ENCODE measurements at places on chromosomes 1 and 21.
A peak's percentile ranks its signal among the peaks of the same experiment; 100 is the strongest.

GRCh38 chr1:101474039-101474665, 237.3 kb downstream of the S1PR1 start:
- no peak for DNase-seq

DNA sequence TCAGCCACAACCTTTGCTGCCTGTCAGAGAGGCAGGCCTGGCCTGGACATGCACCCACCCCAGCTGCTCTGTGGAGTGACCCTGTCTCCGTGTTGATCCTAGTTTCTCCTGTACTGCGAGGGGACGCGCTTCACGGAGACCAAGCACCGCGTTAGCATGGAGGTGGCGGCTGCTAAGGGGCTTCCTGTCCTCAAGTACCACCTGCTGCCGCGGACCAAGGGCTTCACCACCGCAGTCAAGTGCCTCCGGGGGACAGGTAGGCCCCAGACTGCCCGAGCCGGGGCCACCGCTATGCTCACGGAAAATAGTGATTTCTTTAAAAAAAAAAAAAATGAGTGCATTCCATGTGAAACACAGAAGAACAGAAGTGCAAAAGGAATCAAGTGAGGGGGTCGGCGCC, 41.6 kb upstream of the TRAPPC10 start:
- peak; percentile 44 for DNase-seq

DNA sequence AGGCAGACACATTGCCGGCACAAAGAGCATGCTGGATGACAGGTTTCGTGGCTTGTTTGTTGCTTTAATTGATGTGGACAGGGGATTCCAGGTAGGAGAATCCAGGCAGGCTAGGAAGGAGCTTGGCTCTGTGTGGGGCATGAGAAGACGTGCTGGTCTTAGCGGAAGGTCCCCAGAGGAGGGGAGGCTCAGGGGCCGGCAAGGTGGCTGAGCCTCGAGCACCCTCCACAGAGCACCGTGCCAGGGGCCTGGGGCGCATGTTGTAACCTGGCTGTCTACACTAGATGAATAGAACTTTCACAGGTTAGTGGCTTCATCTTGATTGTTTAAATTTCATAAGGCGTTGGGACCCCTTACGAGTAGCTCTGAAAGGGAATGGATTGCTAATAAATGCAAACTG, 223.1 kb downstream of the CAMTA1 start:
- no peak for DNase-seq

GRCh38 chr1:43753422-43753821, 46.1 kb downstream of the ST3GAL3 start:
- DNase-seq = no peak

DNA sequence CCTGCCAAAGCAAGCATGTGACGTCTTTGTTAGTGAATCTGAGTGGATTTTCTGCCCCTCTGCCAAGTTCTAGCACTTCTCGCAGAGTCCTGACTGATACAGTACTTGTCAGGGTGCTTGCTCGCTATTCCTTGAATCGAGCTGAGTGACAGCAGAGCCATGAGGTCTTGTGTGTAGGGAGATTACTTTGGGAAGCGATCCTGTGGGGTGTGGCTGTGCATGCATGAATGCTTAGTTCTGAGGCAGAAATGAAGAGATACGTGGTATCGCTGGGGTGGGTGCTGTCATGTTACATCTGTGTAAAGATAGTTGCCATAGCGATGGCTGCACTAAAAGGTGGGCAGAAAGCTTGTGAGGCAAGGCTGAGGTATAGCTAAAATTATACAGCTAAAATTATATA, 19.3 kb upstream of the DNAJC28 start:
- no peak for DNase-seq

DNA sequence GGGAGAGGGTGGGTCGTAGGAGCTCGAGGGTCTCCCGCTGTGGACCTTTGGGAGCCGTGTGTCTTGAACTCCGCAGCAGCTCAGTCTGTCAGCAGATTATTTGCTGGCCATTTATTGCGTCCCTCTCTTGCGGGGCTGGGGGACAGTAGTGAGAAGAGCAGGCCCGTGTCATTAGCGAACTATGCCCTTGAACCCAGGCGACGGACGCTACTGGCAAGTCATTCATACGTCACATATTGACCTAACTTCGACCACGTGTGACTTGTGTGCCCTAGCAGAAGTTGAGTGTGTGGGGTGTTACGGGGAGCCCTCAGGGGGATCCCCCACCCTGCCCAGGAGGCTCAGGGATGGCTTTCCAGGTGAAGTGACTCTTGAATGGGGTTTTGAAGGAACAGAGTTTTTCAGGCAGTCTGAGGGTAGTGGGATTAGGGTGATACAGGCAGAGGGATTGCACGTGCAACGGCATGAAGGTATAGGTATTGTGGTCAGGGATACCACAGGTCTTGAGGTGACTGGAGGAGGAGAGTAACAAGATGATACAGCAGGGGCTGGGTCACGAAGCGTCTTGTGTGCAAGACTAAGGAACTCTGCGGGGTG, 13.0 kb downstream of the RCC1 start:
- DNase-seq = no peak

DNA sequence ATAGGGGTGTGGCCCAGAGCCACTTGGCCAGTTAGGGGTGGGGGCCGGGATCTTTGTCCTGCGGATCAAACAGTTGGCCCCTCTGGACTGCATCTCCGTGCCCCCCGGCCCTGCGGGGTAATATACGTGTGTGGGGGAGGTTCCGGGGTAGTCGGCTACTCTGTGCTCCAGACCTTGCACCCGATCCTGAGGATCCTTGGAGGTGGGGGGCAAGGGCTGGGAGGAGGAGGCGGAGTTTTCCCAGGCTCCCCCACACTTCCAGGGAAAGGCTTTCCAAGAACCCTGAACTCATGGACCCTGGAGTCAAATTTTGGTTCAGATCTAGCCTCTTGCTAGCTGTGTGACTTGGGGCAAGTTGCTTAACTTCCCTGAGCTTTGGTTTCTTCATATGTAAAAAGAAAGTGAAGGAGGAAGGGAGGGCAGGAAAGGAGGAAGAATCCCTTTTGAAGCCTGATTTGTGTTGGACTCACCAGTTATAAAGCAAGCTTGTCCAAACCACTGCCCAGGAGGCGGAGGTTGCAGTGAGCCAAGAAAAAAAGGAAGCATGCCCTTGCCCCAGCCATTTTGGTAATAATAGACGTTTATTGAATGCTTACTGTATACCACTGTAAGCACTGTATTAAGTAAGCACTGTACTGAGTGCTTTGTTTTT, 686 bp downstream of the MIIP start:
- no peak for DNase-seq

DNA sequence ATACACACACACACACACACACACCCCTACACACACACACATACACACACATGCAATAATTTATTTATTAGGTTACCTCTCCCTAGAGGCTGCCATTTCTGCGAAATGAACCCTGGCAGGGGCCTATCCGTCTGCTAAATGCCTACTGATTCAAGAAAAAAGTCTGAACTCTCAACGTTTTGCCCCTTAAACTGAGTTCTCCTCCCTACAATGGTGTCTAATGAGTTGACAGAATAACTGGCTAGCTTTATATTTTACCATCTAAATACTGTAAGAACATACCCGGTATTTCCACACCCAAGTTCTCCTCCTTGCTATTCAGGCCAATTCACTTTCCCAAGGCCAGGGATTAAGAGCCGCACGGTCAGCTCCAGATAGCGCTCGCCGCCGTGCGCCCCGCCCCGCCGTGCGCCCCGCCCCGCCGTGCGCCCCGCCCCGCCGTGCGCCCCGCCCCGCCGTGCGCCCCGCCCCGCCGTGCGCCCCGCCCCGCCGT, 339 bp upstream of the RNPC3 start:
- DNase-seq = no peak

DNA sequence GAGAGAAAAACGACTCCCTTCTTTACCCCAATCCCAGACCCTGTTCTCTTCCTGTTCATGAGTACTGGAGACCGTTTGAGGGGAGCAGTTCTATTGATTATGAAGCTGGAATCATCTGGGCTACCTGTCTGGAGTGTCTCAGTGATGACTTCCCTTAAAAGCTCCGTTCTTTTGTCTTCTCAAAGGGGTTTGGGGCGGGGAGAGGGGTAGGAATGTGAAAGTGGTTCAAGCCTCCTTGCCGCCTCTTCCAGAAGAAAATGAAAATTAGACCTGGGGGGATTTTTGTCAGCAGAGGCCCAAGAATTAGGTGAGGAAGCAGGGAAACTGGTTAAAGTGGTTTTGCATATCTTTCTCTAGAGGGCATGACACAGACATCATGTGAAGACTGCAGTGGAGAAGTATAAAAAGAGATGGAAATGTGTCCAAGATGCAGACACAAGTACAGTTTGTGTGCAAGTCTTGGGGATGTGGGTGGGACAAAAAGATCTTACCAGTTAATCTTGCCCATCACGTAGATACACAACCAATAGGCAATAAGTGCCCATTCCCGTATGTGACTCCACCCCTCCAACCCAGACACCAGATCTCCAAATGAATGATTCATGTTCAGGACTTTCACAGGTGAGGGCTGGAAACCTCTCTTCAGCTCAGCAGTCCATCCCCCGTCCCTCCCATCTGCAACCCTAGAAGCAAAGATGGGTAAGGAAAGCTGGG, 470 bp upstream of the MTMR11 start:
- peak; percentile 87 for DNase-seq

DNA sequence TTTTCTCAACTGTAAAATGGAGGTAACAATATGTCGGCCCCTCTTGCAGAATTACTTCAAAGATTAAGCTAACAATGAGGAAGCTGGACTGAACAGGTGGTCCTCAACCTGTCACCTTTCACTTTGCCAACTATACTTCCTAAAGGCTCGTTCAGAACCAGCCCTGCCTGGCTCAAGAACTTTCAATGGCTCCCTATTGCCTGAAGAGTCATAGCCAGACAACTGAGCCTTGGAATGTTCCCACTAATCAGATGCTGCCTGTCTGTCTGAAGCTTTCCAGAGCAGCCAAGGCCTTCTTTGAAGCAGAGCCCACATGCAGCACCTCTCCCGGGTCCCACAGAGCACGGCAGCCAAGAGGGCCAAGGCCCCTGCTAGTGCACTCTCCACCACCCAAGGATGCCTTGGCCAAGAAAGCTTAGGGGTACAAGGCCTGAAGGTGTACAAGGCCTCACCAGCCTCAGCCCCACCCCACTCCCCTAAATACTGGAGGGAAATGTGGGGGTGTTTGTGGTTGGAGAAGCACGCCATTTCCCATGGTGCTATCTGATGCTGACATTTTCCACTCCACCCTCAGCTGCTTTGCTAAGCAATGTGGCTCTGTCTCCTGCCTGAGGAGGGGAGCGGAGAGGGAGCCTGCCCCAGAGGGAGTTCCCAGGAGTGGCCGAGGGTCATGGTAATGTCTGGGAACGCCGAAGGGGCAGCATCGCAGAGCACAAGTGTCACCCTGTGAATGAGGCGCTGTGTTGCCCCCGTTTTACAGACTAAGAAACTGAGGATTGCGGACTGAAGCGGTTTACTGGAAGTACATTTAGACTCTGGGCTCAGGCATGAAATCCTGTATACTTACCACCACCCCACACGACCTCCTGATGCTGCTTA, 8.2 kb upstream of the LAPTM5 start:
- DNase-seq = no peak

GRCh38 chr1:21961337-21961736, 15.5 kb upstream of the CELA3B start:
- DNase-seq = no peak

DNA sequence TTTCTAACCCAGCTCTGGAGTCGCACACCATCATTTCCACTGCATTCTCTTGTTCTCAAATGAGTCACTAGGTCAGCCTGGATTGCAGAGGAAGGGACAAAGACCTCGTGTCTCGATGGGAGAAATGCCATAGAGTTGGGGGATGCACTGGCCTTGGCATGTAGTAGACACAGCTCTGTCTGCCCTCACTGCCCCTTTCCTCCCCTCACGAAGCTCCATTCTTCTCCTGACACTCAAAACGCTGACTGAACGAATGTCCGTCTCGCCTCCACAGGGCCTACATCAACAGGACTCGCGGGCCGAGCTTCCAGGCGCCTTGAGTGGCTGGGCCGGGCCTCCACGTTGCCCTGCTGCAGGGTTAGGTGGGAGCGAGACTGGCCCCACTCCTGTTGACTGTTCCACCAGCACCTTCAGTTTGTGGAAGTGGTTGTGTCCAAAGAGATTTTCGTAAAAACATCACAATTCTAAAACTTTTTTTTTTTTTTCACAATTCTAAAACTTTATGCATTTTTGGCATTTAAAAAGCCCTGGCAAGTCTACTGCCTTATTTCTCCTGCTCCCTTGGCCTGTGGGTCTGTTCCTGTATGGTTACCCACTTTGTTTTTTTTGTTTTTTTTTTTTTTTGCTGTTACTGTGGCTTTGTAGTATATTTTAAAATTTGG, 18.8 kb downstream of the PKNOX1 start:
- DNase-seq = no peak

GRCh38 chr1:224392411-224393249, 36.0 kb downstream of the CNIH4 start:
- DNase-seq = no peak

GRCh38 chr1:173451981-173452380, 25.2 kb upstream of the PRDX6 start:
- DNase-seq = peak; percentile 64

DNA sequence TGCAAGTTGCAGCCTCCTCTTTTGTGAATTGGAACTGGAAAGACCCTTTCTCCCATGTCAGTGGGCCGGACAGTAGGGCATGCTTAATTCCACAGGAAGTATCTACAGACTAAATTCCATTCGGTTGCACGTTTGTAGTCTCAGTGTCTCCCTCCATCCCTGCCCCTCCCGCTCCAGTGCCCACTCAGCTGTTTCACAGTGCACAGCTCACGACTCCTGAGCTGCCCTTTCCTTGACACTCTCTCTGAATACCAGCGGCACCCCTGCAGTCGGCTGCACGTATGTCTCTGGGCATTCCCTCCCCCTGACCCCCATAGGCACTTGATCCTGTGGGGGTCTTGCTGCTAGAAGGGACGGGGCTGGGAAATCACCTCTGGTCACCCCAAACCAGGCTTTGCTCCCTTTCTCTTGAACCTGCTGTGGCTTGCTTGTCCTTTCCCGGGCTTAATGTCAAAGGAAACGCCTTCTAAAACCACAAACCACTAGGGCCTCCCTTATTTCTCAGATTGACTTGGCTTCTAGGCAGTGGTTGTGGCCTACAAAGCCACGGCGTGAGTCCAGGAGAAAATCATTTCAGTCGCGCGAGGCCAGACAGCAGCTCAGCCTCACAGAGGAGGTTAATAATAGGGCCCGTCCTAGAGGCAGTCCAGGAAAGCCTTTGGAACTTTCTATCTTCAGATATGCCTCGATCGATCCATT, 365.3 kb upstream of the PROX1 start:
- DNase-seq = no peak

GRCh38 chr1:70025846-70026245, 179.5 kb downstream of the LRRC40 start:
- no peak for DNase-seq

DNA sequence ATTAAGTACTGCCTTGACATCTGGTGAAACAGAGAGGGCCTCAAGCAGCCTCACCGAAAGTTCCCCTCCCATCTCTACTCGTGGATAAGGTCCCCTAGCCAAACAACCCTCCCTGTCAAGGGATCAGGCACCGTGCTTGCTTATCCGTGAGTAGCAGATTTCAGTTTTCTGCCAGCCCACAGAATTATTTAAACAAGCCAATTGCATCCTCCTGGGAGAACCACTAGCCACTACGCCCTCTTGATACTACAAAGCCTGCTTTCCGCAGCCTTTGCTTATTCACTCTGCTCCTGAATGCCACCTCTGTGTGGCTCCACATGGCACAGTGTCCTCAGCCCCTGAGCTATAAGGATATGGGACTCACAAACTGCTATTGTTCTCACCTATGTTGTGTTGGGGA, 5.9 kb upstream of the TFF2 start:
- no peak for DNase-seq

- DNase-seq = no peak
Observed at GRCh38 chr1:76870037-76870436, 2.8 kb downstream of the ST6GALNAC5 start.
